Esophagus squamous epithelium (tissue), 5 donors: ENCODE measurements at places on chromosomes 6 and 20.

- DNase-seq: no peak
These were observed 64.6 kb upstream of the ADGRF1 start for GRCh38 chr6:47106721-47107197.

GRCh38 chr6:158970640-158971275 lies 29.2 kb downstream of the RSPH3 start:
- DNase-seq: no peak

DNA sequence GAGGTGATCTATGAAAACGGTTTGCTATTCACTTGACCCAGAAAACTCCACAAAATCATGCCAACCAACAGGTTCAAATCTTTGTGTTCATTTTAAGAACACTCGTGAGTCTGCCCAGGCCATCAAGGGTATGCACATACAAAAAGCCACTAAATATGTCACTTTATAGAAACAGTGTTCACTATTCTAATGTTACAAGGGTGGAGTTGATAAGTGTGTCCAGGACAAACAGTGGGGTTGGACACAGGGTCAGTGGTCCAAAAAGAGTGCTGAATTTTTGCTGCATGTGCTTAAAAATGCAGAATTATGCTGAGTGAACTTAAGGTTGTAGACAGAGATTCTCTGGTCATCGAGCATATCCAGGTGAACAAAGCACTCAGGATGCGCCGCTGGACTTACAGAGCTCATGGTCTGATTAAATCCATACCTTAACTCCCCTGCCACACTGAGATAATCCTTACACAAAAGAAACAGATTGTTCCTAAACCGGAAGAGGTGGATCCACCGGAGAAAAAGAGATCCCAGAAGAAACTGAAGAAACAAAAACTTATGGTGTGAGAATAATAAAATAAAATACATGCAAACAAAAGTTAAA lies 23.5 kb downstream of the KIAA0408 start:
- DNase-seq: no peak

- no peak for DNase-seq
These were observed 40.5 kb upstream of the ZBTB24 start for GRCh38 chr6:109523478-109523877.

DNA sequence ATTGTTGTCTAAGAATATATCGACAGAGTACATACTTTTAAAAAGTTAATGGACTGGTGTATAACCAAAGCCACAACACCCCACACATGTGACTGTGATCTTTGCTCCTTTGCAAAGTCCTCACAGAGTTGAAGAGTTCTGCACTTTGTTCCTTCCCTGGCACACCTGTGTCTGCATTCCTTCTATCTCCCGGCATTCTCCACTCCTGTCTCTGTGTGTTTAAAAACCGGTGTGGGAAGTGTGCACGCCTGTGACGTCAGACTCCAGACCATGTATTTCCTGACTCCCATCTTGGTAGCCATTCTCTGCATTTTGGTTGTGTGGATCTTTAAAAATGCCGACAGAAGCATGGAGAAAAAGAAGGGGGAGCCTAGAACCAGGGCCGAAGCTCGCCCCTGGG lies at the start of gene IYD:
Gene IYD (plus strand): TSS at position 251 of the 400 bp plus-strand sequence. CDS start 20 bp downstream, at position 271.
- DNase-seq: no peak

- no peak for DNase-seq
These were observed 166.3 kb upstream of the DTNBP1 start for GRCh38 chr6:15829156-15829555.

DNA sequence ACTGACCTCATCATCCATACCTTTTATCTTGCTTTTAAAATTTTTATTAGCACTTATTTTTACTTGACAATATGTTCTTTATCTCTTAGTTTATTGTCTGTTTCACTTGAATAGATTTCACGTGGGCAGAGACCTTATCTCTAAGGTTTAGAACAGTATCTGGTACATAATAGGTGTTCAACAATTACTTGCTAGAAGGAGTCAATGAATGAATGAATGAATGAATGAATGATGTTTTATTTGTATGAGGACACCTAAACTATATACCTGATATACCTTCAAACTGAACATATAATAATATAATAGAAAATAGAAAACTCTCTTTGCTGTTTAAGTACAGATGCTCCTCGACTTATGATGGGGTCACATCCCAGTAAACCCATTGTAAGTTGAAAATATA lies 412.6 kb downstream of the CDKAL1 start:
- DNase-seq: no peak

GRCh38 chr20:58223358-58223941 lies 5.0 kb downstream of the ANKRD60 start:
- DNase-seq: no peak

- DNase-seq: no peak
These were observed 1.3 kb upstream of the CNR1 start for GRCh38 chr6:88167352-88167937.

- no peak for DNase-seq
These were observed 254.9 kb downstream of the MAFB start for GRCh38 chr20:40434122-40434521.

- no peak for DNase-seq
These were observed 11.3 kb upstream of the ZNF335 start for GRCh38 chr20:45983279-45983743.

DNA sequence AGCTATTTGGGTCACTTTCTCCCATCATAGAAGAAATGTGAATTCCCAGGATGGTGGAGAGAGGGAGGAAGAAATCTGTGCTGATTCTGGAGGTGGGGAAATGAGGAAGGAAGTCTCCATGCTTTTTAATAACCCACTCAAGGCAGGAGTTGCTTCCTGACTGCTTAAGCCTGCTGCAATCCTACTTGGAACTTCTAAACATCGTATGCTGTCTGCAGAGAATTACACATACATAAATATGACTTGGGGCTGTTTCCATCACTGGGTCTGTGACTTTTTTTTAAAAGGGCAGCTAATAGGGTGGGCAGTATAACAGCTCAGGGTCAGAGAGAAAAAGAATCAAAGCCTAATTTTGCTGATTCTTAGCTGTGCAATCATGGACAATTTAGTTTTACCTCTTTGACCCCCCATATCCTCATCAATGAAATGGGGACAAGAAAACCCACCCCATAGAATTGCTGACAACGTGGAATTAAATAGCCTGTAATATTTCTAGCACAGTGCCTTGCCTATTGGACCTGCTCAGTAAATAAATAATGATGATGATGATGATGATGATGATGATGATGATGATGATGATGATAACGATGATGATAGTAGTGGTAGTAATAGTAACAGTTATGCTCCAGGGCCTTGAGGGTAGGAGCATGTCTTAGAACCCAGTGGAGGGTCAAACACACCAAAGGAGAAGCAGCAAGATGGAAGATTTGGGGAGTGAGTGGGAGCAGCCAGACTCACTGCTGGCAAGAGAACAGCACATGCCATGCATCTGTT lies 166.7 kb upstream of the LRFN2 start:
- DNase-seq: no peak

GRCh38 chr20:50551288-50551687 lies 41.1 kb downstream of the PTPN1 start:
- DNase-seq: no peak

GRCh38 chr6:56806368-56806767 lies 148.5 kb upstream of the BEND6 start:
- no peak for DNase-seq

- no peak for DNase-seq
These were observed 55.2 kb upstream of the CDKAL1 start for GRCh38 chr6:20479060-20479459.

DNA sequence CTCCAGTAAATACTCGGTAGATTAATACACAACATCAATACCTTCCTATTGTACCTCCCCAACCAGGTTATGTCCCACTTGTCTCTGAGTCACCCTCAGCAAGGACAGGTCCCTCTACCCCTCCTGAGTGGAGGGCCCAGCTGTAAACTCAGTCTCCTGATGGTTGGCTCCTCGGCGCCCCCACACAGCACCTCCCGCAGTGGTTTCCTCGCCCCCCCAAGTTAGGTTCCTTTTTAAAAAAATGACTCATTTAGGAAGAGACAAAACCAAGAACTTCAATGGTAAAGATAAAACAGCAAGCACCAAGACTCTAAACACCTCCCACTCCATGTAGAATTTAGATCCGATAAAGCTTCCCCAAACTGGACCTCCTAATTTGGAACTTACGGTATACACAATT lies 83.5 kb downstream of the TRERF1 start:
- no peak for DNase-seq

DNA sequence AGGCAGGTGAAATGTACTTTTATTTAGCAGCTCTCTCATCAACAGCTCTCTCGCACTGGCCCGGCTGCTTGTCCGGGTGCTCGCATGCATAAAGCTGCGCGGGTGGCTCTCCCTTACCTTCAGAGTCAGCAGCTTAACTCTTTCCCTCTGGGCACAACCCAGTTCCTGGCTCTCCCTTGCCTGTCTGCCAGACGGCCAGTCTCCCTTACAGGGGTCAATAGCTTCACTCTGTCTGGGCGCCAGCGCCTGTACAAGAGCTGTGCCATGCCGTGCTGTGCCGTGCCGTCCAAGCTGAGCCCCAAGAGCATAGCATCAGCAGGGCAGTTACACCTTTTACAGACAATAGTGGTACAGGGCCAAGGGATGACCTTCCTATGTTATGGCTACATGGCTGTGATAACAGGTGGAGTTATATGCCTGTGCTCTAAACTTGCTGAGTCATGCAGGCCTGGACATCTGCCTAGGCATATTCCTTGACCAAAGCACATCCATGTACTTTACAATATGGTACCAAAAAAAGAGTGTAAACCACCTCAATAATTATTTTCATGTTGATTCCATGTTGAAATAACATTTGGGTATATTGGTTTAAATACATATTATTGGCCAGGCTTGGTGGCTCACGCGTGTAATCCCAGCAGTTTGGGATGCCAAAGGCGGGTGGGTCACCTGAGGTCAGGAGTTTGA lies 47.9 kb downstream of the BLTP3A start:
- no peak for DNase-seq

- no peak for DNase-seq
These were observed 3.2 kb downstream of the OSBPL2 start for GRCh38 chr20:62241506-62241905.

GRCh38 chr20:46194409-46194808 lies 76.3 kb downstream of the CD40 start:
- no peak for DNase-seq

DNA sequence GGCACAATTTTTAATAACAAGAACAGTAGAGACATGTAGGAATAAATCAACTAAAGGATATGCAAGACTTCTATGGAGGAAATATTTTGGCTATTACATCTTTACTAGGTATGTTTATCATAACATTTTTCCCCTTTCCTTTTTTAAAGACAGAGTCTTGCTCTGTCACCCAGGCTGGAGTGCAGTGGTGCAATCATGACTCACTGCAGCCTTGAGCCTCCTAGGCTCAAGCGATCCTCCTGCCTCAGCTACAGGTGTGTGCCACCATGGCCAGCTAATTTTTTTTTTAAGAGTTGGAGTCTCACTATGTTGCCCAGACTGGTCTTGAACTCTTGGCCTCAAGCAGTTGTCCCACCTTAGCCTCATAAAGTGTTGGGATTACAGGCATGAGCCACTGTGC lies 37.0 kb downstream of the AKAP7 start:
- no peak for DNase-seq

- DNase-seq: no peak
These were observed 40.3 kb upstream of the AHI1 start for GRCh38 chr6:135537741-135538301.

GRCh38 chr20:16601047-16601446 lies 27.8 kb upstream of the KIF16B start:
- DNase-seq: no peak

DNA sequence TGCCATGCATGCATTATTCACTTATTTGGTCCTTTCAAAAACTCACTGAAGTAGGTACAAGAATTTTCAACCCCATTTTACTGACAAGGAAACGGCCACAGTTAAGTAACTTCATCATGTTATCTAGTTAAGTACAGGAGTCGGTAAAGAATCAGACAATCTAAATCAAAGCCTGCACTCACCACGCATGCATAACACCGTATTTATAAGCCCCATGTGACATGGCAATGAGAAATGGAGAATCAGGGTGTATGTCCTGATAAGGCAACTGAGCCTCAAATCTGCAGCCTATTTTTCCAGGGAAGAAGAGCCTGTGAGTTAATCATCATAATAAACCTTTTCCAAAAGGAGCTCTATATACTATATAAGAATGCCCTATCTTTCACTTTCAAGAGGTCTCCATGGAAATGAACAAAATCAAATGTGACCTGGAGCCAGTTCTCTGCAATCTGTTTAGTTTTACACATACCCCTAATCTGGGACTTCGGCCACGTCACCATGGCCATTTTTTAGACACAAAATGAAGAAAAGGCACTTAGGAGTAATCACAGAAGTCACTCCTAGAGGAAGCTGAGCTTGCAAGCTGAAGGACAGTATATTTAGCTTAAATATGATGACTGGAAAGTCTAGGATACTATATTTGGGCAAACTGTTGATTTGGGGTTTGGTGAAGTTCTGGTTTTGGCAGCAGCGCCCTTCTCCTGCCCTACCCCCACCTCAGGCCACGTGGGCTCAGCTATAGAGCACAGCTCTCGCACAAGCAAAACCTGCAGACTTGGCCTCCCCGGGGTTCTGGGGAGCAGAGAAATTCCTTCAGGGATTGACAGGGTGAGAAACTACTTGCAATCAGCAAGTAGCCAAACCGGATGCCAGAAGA lies 19.2 kb downstream of the TRAM2 start:
- DNase-seq: no peak

DNA sequence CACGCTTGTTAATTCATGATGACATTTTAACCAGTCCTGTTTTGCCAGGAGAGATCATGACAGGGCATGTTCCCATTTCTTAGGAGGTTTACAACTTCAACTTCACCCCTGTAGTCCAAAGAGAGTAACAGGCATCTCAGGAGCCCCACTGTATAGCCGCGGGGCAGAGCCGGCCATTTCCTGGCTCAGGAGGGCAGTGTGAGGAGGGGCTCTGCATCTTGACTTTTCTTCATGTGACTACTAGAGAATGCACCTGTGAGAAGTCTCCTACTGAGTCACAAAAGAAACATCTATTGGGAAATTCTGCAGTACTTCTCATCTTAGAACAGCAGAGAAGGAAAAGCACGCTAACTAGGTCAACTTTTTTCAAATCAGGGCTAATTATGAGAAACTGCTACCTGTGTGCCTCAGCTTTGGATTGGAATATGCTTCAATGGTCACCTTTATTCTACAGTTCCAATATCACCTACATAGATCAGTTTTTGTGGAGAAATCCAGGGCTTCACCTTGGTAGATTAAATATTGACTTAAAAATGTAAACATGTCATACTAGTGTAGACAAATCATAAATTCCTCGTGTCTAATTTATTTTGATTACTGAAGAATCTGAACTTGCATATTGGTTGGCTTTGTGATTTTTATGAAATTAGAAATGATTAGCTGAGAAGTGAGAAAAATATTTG lies 28.6 kb upstream of the SIM1 start:
- no peak for DNase-seq

GRCh38 chr6:134517868-134518267 lies 200.0 kb upstream of the SGK1 start:
- DNase-seq: no peak

- no peak for DNase-seq
These were observed 10.4 kb upstream of the ZFAND3 start for GRCh38 chr6:37809197-37809543.

- DNase-seq: no peak
These were observed 7.2 kb downstream of the HEBP2 start for GRCh38 chr6:138410972-138411880.

GRCh38 chr6:46948699-46949098 lies 27.0 kb upstream of the ADGRF5 start:
- DNase-seq: no peak
